ENCODE measurements at places on chromosomes 6 and 20.
A peak's percentile ranks its signal among the peaks of the same experiment; 100 is the strongest.

DNA sequence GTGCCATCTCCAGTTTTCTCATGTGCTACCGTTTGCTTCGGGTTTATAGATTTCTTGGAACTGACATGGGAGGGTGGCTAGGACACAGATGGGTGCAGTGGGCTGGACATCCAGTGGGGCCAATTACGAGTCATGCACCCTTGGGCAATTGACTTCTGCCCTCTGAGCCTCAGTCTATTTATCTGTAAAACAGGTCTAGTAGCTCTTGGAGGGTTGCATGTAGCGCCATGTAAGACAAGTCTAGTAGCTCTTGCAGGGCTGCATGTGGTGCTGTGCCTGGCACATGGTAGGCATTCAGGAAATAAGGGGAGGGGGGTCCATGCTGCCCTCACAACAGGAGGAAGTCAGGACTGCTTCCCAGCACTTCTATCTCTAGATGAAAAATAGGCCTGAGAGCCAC is 15.3 kb downstream of the PMEPA1 start:
- no peak for DNase-seq

- DNase-seq: no peak
These were observed 173.0 kb upstream of the TSHZ2 start for GRCh38 chr20:52799130-52799529.

GRCh38 chr20:32535953-32536823 is 48.9 kb downstream of the NOL4L start:
- peak; percentile 72 for DNase-seq

GRCh38 chr6:41306187-41306854 is 19.8 kb upstream of the TREM1 start:
- DNase-seq: no peak

GRCh38 chr6:30826961-30827342 is 57.4 kb upstream of the DDR1 start:
- no peak for DNase-seq

- peak; percentile 66 for DNase-seq
These were observed 148.3 kb upstream of the AFDN start for GRCh38 chr6:167678102-167679101.

- no peak for DNase-seq
These were observed 33.5 kb upstream of the LGSN start for GRCh38 chr6:63353286-63353630.

DNA sequence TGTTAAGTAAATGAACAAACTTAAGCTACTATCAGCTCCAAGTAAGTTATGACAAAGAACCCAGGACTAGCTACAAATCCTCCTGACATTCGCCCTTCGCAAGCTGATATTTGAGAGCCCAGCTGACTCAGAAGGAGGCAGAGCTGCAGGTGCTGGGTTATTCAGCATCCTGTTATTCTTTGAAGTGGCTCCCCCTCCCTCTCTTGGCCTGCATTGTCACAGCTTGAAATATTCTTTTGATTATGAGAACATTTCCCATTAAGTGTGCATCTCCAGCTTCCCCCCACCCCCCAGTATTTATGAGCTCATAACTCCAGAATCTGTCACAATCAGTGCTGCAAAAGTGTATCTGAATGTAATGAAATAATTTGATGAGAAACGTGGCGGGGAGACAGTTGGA is 78.8 kb upstream of the RALY start:
- no peak for DNase-seq

DNA sequence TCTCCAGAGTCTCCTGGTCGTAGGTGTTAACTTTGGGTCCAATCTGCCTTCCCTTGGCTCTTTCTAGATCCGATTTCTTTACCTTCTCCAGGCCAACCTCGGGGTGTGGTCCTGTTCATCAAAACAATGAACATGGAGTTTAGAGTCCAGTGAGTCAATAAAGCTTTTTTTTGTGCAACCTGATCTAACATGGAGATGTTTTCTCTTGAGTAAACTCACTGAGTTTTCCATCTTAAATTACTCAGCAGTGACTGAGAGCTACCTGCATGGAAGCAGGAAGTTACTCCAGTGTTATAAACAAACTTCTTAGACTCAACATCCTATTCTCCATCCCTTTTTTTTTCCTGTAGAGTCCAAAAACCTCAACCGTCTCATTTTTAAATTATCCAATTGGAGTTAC is 14.9 kb upstream of the SLC22A1 start:
- DNase-seq: no peak

GRCh38 chr20:19832875-19833274 is 74.8 kb downstream of the RIN2 start:
- DNase-seq: no peak
